ENCODE measurements at places on chromosomes 5 and 9.

- DNase-seq, result no peak
Observed at GRCh38 chr5:112196584-112196983, 222.5 kb downstream of the EPB41L4A start.

GRCh38 chr5:126693806-126694205 lies 83.1 kb upstream of the LMNB1 start:
- DNase-seq, result no peak

DNA sequence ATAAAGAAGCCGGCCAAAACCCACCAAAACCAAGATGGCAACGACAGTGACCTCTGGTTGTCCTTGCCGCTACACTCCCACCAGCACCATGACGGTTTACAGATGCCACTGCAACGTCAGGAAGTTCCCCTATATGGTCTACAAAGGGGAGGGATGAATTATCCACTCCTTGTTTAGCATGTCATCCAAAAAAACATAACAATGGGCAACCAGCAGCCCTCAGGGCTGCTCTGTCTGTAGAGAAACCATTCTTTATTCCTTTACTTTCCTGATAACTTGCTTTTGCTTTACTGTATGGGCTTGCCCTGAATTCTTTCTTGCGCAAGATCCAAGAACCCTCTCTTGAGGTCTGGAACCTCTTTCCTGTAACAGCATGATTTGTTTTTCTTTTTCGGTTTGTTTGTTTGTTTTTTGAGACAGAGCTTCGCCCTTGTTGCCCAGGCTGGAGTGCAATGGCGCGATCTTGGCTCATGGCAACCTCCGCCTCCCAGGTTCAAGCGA lies 2.0 kb upstream of the UAP1L1 start:
- no peak for DNase-seq

- no peak for DNase-seq
Observed at GRCh38 chr5:100772006-100772405, 131.1 kb downstream of the ST8SIA4 start.

DNA sequence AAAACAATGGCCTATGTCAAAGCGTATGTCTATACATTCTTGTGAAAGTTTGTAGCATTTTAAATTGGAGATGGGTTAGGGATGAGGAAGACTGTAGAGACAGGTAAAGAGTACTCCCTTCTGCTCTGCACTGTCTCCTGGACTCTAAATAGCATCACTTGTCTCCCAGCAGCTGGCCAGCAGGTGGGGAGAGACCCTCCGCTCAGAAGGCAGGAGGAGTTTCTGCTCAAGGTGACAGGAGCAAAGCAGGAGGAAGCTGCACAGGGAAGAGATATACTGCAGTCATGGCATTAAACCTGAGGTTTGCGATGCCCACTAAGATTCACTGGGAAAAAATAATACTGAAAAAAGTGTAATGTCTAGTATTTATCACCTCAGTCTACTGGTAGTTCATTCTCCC lies 10.7 kb upstream of the ASTN2 start:
- DNase-seq, result no peak

- DNase-seq, result peak; percentile 76
Observed at GRCh38 chr9:37913480-37914153, 9.7 kb upstream of the SLC25A51 start.

GRCh38 chr9:127724012-127724411 lies 8.1 kb downstream of the TTC16 start:
- no peak for DNase-seq

DNA sequence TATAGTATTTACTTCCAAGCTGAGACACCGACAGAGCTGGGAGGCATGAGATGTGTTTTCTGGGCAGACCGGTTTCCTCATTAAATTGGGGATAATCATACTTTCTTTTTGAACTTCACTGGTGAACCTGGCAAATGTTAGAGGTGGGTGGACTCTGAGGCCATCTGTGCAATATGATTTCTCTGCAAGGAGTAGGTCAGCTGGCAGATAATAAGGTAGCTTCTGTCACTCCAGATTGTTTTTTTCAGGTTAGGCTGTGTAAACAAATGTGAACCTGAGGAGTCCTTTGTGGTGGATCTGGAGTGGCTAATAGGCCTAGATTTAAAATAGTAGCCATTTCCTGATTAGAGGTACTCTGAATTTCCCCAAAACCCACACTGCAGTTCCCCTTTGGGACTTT lies 75.4 kb upstream of the S1PR3 start:
- DNase-seq, result no peak

DNA sequence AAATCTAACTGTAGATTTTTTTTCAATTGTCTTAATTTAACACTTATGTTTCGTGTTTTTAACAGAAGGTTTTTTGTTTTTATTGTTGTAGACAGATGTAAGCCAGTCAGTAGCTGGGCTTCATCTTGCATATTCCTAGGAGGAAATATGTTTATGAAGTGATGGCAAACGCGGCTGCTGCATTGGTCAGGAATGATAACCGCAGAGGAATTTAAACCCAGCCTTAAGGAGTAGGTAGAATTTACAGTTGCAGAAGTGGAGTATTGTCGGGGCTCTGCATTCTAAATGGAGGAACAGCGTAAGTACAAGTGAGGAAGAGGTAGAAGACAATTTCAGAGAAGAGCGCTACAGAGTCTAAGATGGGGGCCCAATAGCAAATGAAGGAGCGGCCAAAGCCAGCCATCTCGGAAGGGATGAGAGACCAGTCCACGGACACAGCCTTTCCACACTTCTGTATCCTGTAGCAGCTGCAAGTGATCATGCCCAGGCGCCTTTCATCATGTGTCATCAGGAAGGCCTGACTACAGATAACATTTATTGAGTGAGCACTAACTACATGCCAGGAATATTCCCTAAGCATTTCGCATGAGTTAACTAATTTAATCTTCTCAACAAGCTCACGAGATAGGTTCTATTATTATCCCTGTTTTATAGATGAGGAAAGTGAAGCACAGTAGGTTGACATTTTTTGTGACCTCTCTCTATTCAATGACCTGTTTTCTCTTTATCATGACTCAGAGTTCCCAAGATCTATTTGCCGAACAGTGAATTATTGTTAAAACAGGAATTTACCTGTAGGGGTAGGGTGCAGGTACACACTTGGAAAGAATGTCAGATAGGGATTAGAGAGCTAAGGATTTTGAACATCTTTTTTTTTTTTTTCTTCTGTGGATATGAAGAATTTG lies 38.1 kb downstream of the CMYA5 start:
- DNase-seq, result no peak

DNA sequence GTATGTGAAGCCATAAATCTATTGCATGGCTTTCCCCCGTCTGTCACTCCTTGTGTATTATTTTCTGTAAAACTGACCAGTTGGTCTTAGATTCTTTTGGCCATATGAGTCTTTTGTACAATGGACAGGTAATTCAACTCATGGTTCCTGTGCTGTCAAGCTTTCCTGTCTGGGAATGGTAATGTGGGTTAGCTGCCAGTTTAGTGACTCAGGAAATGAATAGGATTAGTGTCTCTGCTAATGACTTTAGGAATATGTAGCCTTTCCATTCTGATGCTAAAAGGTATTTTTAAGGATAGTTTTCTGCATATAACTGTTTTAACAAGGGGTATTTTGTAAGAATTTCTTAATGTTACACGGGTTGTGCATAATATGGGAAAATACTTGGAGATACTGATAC lies 182.7 kb downstream of the PBX3 start:
- DNase-seq, result no peak

DNA sequence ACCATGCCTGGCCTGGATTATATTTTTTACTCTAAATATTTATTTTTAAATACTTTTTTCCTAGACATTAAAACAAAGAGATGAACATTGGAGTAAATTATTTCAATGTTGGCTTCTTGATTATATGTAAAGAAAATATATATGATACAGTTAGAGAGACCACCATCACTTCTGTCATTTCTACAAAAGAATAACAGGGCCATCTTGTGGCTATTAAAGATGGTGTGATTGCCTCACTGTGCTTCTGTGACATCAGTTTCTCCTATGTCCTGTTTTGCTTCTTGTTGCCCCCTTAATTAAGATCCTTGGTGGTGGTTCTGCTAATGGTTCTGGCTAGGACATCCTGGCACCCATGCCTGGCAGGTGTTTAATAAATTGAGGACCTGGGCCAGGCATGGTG lies 32.9 kb downstream of the NDFIP1 start:
- no peak for DNase-seq

DNA sequence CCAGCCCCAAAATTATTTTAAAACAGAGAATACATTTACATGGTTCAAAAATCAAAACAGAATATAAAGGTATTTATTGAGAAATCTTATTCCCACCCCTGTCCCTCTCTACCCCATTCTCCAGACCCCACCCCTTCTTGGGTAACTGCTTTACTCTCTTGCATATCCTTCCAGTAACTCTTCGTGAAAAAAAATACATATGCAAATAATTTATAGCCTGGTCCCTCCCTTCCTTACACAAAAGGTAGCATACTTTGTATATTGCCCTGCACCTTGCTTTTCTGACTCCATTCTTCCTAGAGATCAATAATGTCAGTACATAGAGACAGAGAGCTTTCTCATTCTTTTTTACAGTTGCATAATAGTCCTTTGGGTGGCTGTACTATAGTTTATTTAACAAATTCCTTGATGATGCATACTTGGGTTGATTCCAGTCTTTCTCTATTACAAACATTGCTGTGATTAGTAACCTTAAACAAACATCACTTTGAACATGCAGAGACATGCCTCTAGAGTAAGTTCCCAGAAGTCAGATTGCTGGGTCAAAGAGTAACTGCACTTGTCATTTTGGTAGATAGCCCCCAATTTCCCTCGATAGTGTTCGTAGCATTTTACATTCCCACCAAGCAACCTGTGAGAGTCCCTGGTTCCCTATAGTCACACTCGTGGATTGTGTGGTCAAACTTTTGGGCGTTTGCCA lies 47.9 kb downstream of the STOM start:
- no peak for DNase-seq

GRCh38 chr5:140243706-140244250 lies 59.1 kb downstream of the PFDN1 start:
- no peak for DNase-seq

- DNase-seq, result no peak
Observed at GRCh38 chr9:138077898-138078540, 200.4 kb downstream of the CACNA1B start.

- no peak for DNase-seq
Observed at GRCh38 chr9:94112716-94113465, 28.6 kb downstream of the PTPDC1 start.

DNA sequence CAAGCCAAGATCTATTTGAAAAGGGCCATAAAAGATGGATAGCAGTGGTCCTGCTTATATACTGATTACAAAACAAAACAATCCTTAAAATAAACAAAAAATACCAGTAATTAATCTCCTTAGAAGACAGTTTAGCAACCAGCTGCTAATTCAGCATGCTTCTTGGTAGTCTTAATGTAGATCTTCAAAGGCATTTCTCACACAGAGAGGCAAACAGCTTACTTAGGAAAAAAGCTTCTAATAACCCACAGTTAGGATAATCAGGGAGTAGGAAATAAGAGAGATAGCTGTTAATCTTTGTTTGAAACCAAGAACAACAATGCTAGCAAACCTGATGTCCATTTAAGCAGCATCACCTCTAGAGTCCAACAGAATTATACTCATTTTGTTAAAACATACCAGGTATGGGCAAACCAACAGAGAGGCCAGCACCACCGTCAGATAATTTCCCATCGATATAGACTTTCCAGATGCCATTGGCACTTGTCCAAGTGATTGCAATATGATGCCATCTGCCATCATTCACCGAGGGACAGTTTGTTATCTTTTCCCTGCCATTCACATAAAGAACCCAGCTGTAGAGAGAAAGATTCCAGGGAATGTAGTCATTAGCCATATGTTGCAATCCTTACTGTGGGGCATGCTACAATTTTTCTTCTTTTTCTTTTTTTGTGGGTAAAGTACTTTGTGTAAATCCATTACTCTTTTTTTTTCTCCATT lies 105.6 kb upstream of the TXNDC8 start:
- DNase-seq, result no peak

- DNase-seq, result no peak
Observed at GRCh38 chr5:104187656-104188055, 625.1 kb upstream of the NUDT12 start.

- no peak for DNase-seq
Observed at GRCh38 chr5:179816796-179817469, 3.8 kb upstream of the SQSTM1 start.

- no peak for DNase-seq
Observed at GRCh38 chr9:130027533-130028365, 15.2 kb downstream of the FNBP1 start.

DNA sequence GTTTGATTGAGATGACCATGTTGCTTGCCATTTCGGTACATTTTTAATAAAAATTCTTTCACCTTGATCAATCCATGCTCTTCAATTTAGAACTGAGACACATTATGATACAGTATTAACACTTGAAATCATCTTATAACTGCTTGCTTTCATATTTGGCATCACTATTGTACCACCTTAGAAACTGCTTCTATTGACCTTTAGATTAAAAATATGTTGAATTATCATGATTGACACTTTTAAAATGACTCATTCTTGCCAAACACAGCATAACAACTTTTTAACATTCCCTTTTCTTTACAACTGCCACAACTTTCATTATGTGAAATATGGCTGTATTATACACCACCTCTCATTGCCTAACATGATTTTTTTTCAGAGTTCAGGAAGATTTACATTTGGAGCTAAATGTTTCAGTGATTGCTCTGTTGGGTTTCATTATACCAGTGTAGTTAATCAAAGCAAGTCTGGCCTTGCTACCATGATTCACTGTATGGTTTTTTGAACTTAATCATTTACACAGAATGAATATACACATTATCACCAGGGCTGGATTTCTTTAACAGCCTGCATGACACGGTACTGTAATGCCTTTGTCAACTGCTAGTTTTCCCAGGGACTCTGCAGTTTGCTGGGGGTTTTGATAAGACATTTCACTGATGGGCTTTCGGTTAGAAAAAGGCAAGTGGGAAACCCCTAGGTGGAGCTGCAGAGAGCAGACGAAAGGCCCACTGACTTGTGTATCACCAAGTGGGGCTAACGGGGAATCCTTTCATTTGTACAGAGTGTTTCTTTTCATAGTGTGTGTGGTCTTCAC lies 93.6 kb upstream of the TLE4 start:
- peak; percentile 8 for DNase-seq

- DNase-seq, result peak; percentile 19
Observed at GRCh38 chr5:1827886-1828397, 26.7 kb downstream of the NDUFS6 start.

GRCh38 chr9:27599102-27599869 lies 26.0 kb upstream of the C9orf72 start:
- DNase-seq, result no peak
